Stimulated activated CD4-positive, alpha-beta T cell treated with anti-CD3 and anti-CD28 coated beads, Interleukin-1b, Interleukin-23, amount 100 ng/mL, for 24 hours (primary cell): ENCODE measurements at places on chromosomes 6 and 20.

- peak; percentile 12 for DNase-seq
These were observed 3.0 kb downstream of the ARID1B start for GRCh38 chr6:156780102-156780641.

- no peak for DNase-seq
These were observed 32.2 kb downstream of the PYGB start for GRCh38 chr20:25280051-25280573.

GRCh38 chr6:3885262-3886036 lies 36.3 kb downstream of the FAM50B start:
- no peak for DNase-seq

DNA sequence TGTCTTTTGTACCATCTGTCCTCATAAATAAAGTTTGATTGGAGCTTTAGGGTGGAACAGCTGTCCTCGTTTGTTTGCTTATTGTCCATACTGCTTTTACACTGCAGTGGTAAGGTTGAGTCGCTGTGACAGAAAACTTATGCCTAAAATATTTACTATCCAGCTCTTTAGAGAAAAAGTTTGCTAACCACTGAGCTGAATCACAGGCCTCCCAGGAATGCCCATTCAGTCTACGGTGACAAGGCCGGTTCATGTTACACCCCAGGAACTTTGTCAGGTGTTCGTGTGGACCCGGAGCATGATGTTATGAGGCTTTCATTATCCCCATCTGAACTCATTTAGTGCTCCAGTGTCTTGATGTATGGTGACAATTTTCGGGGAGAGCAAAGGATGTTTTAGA lies 401.1 kb downstream of the SAMD5 start:
- no peak for DNase-seq

- DNase-seq, result no peak
These were observed 70.7 kb downstream of the MAP3K7 start for GRCh38 chr6:90516074-90516660.

DNA sequence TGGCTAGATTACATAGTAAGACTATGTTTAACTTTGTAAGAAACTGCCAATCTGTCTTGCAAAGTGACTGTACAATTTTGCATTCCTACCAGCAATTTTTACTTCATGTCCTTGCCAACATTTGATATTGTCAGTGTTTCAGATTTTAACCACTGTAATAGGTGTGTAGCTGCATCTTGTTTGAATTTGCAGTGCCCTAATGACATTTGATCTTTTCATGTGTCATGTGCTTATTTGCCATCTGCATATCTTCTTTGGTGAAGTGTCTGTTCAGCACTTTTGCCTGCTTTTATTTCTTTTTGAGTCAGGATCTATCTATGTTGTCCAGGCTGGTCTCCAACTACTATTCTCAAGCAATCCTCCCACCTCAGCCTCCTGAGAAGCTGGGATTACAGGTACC lies 2.4 kb upstream of the PRPH2 start:
- no peak for DNase-seq

- no peak for DNase-seq
These were observed 6.0 kb downstream of the CEP85L start for GRCh38 chr6:118645395-118645794.

DNA sequence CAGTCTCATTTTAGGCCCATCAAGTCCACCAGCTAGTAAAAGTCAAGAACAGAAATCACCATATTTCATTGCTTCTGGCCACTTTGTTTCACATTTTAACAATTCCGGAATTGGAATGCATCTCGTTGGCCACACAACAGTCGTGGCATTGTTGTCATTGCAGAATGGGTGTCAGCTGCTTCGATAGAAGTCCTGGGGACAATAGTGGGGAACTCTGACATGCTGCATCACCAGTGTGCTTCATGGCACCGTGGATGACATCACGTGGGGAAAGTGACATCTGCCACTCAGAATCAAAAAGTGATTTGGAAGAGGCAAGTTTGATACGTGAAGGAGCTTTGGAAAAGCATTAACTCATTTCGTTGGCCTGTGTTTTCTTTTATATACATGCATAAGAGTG lies 43.8 kb upstream of the XRN2 start:
- no peak for DNase-seq

- DNase-seq, result no peak
These were observed 35.9 kb downstream of the FOXC1 start for GRCh38 chr6:1645466-1646185.

DNA sequence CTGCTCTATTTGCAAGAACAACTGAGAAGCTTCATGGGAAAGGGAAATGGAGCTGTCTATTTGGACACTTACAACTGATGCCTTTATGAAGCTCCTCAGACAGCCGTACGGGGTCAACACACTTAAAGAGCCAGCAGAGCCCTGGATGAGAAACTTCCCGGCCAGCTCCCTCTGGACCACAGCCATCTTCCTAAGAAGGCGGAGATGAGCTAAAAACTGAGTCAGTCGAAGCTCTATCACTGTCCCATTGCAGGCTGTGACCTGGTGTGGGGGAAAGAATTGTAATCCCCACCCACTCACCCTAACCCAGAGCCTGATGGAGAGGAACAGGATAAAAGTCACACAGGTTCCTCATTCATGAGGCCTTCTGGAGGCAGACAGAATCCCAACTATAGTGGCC lies 360.4 kb upstream of the JARID2 start:
- DNase-seq, result no peak

DNA sequence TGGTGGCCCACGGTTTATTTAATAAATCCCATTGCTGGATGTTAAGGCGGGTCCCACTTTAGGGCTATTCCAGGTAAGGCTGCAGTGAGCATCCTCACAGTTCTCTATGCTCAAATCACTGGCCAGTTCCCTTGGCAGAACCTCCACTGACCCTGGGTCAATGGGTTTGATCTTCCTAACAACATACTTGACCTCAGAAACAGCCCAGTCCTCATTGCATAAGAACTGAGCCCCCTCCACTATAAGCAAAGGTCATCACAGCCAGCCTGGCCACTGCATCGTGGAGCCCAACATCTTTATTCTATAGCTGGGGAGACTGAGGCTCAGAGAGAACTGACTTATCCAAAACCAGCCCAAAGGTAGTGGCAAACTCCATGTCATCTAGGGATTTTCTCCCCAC lies 4.3 kb upstream of the BPIFB1 start:
- DNase-seq, result no peak

- no peak for DNase-seq
These were observed 9.8 kb upstream of the ELOVL5 start for GRCh38 chr6:53358440-53359094.

DNA sequence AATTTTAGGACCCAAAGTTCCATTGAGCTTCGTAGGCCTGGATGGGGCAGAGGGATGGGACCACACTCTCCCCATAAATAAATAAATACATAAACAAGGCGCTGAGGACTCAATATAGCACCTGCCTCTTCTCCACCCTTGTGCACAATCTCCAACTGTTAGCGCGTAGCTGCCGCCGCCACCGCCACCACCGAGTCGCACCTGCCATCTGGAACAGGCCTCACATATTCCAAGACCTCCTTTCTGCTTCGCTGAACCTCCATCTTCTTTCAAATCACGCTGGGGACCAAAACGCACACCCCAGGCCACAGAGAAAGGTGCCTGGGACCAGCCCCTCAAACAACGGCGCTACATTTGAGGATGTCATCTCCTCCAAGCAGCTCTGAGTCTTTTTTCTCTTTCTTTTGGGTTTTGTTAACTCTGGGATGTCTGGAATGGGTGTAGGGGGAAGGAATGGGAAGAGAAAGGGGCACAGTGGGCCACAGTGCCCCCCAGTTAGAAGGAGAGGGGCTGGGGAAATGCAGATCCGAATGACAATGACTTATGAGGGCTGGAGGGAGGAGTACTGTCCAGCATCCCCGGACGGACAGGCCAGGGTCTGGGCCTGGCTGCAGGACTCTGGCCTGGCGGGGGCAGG lies 49.7 kb downstream of the NOL4L start:
- no peak for DNase-seq

DNA sequence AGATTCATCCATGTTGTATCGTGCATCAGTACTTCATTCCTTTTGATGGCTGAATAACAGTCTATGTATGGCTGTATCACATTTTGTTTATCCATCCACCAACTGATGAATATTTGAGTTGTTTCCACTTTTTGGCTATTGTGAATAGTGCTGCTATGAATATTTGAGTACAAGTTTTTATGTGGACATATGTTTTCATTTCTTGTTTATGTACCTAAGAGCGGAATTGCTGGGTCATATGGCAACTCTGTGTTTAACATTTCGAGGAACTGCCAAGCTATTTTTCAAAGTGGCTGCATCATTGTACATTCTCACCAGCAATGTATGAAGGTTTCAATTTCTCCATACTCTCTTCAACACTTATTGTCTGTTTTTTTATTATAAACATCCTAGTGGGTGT lies 3.0 kb upstream of the RREB1 start:
- DNase-seq, result no peak

DNA sequence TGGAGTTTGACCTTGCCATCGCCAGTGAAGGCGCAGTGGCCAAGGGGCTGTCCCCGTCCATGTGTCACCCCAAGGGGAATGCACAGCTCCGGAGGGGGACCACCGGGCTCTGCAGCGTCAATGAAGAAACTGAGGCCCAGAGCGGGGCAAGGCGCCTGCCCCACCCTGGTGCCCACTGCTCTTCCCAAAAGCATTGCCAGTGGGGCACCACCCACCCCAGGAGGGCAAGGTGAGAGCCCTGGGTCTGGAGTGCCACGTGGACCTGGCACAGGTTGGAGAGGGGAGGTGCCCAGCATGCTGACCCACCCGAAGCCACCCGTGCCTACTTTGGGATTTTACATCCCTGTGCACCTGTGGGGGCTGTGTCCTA lies 8.3 kb downstream of the NTSR1 start:
- DNase-seq, result no peak
